ENCODE measurements at places on chromosomes 6 and 20.

DNA sequence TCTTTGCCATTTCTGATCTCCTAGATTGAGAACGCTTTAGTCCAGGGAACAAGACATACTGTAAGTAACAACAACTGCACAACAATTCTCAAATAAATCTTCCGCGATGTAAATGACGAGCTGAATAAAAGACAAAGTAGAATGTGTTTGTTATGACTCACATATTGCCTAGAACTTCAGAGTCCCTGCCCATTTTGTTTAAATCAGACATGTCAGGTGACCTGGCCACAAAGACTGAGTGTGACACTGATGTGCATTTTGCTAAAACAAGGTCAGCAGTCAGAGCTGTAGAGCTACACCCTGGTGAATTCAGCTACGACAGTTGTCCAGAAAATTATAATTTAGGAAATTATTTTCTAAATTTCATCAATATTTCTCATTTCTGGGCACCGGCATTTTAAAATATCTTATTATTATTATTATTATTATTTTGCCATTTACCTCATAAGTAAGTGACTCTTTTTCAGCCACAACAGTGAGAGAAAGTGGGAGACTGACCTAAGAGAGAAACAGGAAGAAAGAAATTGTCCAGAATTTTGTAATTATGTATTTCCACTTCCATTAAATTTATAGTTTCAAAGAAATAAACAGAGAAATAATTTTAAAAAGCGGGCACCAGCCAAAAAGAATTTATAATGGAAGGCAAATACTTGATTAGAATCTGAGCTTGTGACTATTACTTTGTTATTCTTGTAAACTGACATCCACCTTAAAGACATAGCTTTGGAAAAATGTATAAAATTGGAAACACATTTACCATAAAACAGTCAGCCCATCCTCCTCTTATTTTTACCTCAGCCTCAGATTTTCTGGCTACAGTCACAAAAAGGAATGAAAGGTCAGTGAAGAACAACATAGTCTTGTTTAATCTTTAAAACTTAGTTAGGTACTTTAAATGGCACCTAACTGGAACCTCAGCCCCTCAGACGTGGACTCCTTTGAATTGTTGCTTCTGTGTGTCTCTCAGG lies 157.0 kb upstream of the CITED2 start:
- no peak for DNase-seq

DNA sequence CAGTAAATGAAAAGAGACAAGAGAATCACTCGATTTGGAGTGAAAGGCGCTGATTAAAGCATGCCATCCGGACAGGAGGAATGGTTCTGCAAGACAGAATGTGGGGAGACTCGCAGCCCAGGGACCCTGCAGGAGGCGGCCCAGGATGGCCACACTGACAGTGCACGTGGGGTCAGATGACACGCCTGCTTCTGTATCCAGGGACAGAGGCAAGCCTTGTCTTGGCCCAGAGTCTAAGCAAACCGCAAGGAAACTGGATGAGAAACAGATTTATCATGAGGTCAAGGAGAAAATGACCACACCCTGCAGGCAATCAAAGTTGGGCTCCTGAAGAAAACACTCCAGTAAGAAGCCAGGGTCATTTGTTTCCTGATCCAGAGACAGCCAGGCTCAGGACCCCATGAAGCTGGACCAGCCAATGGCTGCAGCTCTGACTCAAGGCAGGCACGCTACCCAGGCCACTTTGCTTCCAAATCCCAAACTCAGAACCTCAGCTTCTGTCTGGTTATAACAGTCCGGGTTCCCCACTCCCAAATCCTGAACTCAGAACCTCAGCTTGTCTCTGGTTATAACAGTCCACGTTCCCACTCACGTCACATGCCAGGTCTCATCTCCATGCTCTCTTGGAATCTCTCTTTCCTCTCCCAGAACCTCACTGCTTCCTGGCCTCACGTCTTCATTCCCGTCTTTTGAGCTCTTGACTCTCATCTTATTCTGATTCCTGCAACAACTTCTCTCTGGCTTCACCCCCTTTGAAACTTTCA lies 144.9 kb upstream of the THBS2 start:
- DNase-seq = no peak

- no peak for DNase-seq
These were observed 79.5 kb downstream of the ZMYND8 start for GRCh38 chr20:47276851-47277534.

DNA sequence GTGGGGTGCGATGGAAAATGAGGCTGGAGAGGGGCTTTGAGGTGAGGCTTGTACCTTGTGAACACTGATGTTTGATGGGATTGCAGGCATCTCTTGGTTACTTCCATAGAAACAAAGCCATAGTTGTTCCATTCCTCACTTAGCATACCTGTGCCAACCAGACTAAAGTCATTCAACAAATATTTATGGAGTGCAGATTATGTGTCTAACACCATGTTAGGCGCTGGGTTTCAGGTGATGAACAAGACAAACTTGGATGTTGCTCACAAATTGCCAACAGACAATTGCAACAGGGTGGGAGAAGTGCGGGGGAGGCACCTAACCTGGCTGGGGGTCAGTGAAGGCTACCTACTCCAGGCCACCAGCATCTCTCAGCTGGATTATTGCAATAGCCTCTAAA lies 1.5 kb downstream of the TTPAL start:
- DNase-seq = no peak

DNA sequence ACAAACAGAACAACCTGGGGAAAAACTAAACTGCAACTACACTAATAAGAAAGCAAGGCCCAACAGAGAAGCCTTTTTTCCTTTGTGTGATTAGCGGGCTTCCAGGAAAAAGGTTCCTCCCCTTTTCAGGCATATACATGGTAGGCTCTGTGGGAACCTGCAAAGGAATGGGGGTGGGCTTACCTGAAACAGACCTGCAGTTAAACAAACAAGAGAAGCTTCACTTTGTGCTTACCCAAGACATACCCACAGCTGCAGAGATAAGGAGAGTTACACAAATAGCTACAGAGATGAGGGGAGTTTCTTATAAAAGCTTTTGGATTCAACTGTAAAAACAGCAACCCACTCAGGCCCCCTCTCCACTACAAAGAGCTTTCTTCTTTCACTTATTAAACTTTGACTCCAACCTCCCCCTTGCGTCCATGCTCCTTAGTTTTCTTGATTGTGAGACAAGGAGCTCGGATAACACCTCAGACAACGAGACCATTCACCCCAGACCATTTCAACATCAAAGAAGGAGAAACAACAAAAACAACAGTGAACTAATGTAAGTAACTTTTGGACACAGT lies 30.9 kb downstream of the RNF146 start:
- DNase-seq = no peak

DNA sequence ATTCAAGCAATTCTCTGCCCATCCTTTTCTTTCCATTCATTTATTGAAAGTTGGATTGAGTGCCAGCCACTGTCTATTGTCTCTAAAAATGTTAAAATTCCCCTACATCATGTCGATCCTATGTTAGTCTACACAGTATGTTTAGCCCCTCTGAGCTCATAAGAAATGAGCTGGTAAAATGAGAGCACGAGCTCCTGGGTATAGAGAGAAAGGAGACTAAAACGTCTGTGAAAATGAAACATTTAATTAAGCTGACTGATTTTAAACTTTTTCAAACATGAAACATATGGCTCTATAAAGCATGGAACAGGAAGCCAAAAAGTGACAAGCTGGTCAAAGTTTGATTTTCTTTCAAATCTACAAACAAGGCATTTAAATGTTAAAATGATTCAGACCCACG lies 104.0 kb upstream of the ASF1A start:
- no peak for DNase-seq

Measured in NCI-H526 treated with DMSO at 0.1 percent for 48 hours (cell line).